Right lobe of liver (tissue), 6 donors: ENCODE measurements at places on chromosomes 2 and 18. TPM values are rescaled to one million over a fixed set of nuclear protein-coding genes. Genes with fewer than 3 reads are reported as not detected.

GRCh38 chr2:43218155-43218701, 8.2 kb downstream of the ZFP36L2 start:
- peaks cover 1% of the 10 kb centered on the region for H3K36me3 ChIP-seq
- no peak for DNase-seq
- H3K4me1 ChIP-seq, result no peaks in the 10 kb centered on the region
- H3K27me3 ChIP-seq, result no peaks in the 10 kb centered on the region
- H3K27ac ChIP-seq, result peak overlapping the region; percentile 98

GRCh38 chr2:18422432-18423165, 137.9 kb downstream of the RDH14 start:
- H3K4me3 ChIP-seq, result no peak overlapping the region
- H3K27me3 ChIP-seq, result no peaks in the 10 kb centered on the region
- no peak for DNase-seq
- no peak overlapping the region for H3K27ac ChIP-seq
- H3K36me3 ChIP-seq, result no peaks in the 10 kb centered on the region

GRCh38 chr2:167953776-167954175, 293.6 kb downstream of the STK39 start:
- DNase-seq, result no peak
- no peak overlapping the region for H3K27ac ChIP-seq
- H3K27me3 ChIP-seq, result no peaks in the 10 kb centered on the region
- no peaks in the 10 kb centered on the region for H3K4me1 ChIP-seq
- H3K36me3 ChIP-seq, result no peaks in the 10 kb centered on the region

- no peak overlapping the region for H3K27ac ChIP-seq
- H3K4me3 ChIP-seq, result no peak overlapping the region
- H3K27me3 ChIP-seq, result no peaks in the 10 kb centered on the region
- DNase-seq, result no peak
- H3K4me1 ChIP-seq, result no peaks in the 10 kb centered on the region
Measured at GRCh38 chr2:51071191-51071590, 39.3 kb upstream of the NRXN1 start.

DNA sequence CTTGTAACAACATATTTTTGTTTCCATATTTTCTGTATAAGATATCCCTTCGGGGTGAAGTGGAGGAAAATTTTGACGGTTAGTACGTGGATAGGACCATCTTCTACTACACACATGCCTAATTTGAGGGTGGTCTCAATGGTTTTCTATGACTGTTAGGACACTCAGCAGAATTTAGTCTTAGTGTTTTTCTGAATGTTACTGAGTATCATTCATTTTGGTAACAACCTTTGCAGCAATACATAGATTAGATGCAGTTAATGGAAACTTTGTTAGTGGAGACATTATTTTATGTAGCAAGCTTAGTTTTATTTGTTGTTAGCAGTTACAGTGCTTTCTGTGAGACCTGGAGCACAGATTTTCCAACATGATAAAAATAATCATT, 1.6 kb downstream of the ITGAV start:
- no peaks in the 10 kb centered on the region for H3K27me3 ChIP-seq
- no peak for DNase-seq
- no peaks in the 10 kb centered on the region for H3K36me3 ChIP-seq
- peaks cover 27% of the 10 kb centered on the region for H3K4me1 ChIP-seq
- H3K4me3 ChIP-seq, result peak overlapping the region; percentile 78

GRCh38 chr18:9290156-9290555, 44.4 kb upstream of the TWSG1 start:
- no peaks in the 10 kb centered on the region for H3K36me3 ChIP-seq
- H3K27me3 ChIP-seq, result no peaks in the 10 kb centered on the region
- H3K27ac ChIP-seq, result no peak overlapping the region

GRCh38 chr2:233973786-233974185, 56.6 kb downstream of the TRPM8 start:
- no peaks in the 10 kb centered on the region for H3K36me3 ChIP-seq
- no peak for DNase-seq
- H3K4me3 ChIP-seq, result no peak overlapping the region
- peaks cover 4% of the 10 kb centered on the region for H3K4me1 ChIP-seq
- peak overlapping the region; percentile 0 for H3K27ac ChIP-seq

GRCh38 chr2:168025487-168026202, 221.8 kb downstream of the STK39 start:
- H3K27ac ChIP-seq, result no peak overlapping the region
- no peaks in the 10 kb centered on the region for H3K36me3 ChIP-seq
- no peak overlapping the region for H3K4me3 ChIP-seq
- H3K4me1 ChIP-seq, result no peaks in the 10 kb centered on the region

DNA sequence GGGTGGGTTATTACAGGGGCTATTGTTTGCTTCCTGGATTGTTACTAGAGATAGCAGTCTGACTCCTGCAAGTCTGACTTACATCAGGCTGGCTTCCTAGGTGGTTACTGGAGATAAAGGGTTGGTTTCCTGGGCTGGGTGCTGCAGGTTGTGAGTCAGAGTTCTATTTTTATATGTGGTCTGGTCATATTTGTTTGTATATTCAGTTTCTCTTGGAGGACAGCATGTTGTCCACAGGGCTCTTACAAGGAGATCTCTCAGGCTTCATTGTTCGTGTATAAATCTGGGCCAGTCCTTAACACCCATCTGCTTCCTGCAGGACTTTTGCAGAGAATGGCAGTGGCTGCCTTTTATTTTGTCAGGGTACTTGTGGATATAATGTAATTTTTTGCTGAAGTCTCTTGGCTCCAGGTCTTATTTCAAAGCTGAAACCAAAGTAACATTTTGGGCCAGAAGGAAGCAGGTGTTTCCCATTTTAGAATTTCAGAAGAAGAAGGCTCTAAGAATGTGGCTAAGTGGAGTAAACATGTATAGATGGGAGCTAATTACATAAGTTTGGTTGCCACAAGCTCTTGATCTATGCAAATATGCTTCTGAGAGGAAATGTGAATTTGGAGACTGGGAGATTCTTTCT, 65.9 kb upstream of the SLC16A14 start:
- no peak overlapping the region for H3K4me3 ChIP-seq
- H3K27ac ChIP-seq, result no peak overlapping the region
- H3K27me3 ChIP-seq, result no peaks in the 10 kb centered on the region
- H3K36me3 ChIP-seq, result no peaks in the 10 kb centered on the region
- H3K4me1 ChIP-seq, result no peaks in the 10 kb centered on the region

- H3K4me1 ChIP-seq, result no peaks in the 10 kb centered on the region
- DNase-seq, result no peak
- H3K36me3 ChIP-seq, result no peaks in the 10 kb centered on the region
Measured at GRCh38 chr18:8614875-8615274, 5.6 kb downstream of the RAB12 start.

DNA sequence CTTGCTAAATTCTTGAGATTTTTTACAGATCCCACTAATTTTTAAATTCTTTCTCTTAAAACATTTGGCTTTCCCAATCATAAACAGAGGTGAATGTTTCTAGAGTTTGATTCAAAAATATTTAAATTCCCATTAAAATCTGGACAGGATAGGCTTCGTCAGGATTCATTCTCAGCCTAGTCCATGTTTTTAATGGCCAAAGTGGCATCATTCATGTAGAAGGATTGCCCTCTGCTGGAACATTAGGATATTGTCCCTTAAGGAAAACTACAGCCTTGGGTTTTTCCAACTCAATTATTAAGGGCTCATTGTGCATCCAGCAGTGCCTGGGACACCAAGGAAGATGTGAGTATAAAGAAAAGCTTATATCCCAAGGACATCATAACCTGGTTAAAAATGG, 71.7 kb downstream of the TPGS2 start:
- DNase-seq, result no peak
- H3K27me3 ChIP-seq, result no peaks in the 10 kb centered on the region
- H3K27ac ChIP-seq, result no peak overlapping the region
- no peaks in the 10 kb centered on the region for H3K4me1 ChIP-seq
- H3K36me3 ChIP-seq, result no peaks in the 10 kb centered on the region
- no peak overlapping the region for H3K4me3 ChIP-seq

DNA sequence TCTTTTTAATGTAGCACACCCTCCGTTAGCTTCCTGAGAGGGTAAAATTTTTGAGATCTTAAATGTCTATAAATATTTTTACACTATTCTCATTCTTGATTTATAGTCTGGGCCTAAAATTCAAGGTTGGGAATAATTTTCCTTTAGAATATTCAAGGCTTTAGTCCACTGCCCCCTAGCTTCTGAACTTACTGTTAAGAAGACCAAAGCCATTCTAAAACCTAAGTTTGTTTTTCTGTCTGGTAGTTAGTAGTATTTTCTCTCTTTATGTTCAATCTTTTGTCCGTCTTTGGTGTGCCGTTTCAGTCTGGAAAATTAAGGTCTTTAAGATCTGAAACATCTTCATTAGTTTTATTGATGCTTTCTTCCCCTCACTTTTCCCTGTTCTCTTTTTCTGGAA, 14.5 kb downstream of the OSBPL6 start:
- no peaks in the 10 kb centered on the region for H3K4me1 ChIP-seq
- no peaks in the 10 kb centered on the region for H3K27me3 ChIP-seq
- no peak overlapping the region for H3K27ac ChIP-seq
- no peak for DNase-seq

- no peak overlapping the region for H3K27ac ChIP-seq
- no peak overlapping the region for H3K4me3 ChIP-seq
- no peaks in the 10 kb centered on the region for H3K36me3 ChIP-seq
- H3K27me3 ChIP-seq, result no peaks in the 10 kb centered on the region
- peaks cover 29% of the 10 kb centered on the region for H3K4me1 ChIP-seq
- DNase-seq, result no peak
Measured at GRCh38 chr2:241777170-241777685, 606 bp downstream of the GAL3ST2 start.

DNA sequence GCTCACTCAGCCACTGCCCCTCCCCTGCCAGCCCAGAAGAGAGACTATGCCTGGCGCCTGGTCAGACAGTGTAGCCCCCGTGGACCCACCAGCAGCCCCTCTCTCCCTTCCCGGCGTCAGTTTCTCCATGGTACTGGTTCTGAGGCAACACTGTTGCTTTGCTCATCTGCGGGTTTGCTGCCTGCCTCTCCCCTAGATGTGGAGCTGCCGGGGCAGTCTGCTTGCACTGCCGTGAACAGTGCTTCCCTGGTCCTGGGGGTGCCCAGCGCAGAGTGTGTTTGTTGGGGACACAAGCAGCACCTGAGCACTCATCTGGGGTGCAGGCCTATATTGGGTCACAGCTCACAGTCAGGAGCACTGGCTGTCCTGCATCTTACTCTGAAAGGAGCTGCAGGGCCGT, 309.9 kb downstream of the NDUFA10 start:
- H3K36me3 ChIP-seq, result no peaks in the 10 kb centered on the region
- H3K4me3 ChIP-seq, result no peak overlapping the region
- H3K27me3 ChIP-seq, result no peaks in the 10 kb centered on the region
- no peak for DNase-seq

DNA sequence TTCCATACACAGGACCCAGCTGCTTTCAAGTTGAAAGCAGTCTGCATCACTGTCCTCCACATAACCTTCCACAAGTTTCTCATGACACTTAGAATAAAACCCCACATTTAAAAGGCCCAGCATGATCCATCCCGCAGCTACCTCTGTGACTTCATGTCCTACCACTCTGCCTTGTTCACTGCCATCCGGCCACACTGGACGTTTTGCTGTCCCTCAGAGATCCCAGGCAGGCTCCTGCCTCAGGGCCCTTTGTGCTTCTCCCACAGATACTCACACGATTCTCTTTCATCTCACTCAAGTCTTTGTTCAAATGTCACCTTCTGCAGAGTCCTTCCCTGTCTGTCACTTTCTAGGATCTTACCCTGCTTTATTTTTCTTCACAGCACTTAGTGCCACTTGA, 232.9 kb upstream of the BOD1L2 start:
- no peaks in the 10 kb centered on the region for H3K27me3 ChIP-seq
- H3K4me1 ChIP-seq, result no peaks in the 10 kb centered on the region
- no peak overlapping the region for H3K4me3 ChIP-seq
- DNase-seq, result no peak

DNA sequence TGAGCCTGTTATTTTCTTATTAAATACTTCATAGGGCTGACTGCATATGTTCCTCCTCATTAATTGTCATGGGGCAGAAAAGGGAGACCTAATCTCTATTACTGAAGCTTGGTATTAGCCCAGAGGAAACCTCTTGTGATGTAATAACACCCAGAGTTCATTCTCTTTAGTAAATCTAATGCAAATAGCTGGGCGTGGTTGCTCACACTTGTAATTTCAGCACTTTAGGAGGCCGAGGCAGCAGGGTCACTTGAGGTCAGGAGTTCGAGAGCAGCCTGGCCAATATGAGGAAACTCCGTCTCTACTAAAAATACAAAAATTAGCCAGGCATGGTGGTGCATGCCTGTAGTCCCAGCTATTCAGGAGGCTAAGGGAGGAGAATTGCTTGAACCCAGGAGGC, 14.7 kb downstream of the DAW1 start:
- no peaks in the 10 kb centered on the region for H3K36me3 ChIP-seq
- H3K4me1 ChIP-seq, result no peaks in the 10 kb centered on the region
- no peaks in the 10 kb centered on the region for H3K27me3 ChIP-seq
- no peak overlapping the region for H3K27ac ChIP-seq

DNA sequence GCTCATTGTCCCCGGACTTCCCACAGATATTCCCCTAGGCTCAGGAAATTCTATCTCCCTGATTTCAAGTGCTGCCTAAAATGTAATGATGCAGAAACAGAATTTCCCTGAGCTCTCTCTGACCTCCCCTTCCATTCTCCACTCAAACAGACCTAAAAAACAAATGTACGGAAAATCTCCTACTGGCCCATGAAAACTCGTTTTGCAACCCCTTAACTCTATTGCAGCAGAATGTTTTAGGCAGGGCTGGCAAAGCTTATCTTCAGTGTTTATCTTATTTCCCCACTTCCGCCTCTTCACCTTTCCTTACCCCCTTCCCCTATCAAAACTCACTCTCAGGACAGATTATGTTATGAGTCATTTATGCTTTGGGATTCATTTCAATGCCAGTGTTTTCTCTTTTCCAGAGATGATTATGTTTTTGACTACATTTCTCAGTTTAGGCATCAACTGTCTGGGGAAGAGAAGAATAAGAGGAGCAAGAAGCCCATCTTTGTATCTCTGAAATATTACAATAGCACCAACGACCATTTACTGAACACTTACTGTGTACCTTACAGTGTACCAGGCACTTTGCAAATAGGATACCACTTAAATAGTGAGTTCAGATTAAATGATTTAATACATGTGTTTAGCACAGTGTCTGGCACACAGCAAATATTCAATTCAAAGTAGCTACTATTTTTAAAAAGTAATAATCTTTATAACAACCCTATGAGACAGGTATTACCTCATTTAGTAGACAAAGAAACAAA, 53.9 kb upstream of the STPG4 start:
- no peak overlapping the region for H3K4me3 ChIP-seq
- H3K4me1 ChIP-seq, result peaks cover 8% of the 10 kb centered on the region
- DNase-seq, result no peak
- H3K36me3 ChIP-seq, result no peaks in the 10 kb centered on the region

DNA sequence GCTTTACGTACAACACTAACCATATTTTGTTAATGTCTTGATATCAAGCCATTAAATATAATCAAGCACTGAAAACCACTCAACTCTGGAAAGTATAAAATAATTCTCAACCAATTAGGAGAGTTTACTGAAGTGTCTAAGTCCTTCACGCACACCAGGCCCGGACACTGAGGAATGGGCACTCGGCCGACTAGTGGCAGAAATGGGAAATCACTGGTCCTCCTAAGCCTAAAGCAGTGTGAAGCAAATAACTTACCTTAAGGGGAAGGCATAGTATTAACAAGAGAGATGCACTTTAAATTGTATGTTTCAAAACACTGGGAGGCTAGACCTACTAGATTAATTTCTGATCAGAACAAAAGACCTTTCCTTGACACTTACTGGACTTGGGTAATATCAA, 45.7 kb downstream of the FAM210A start:
- no peak overlapping the region for H3K4me3 ChIP-seq
- no peaks in the 10 kb centered on the region for H3K4me1 ChIP-seq
- no peaks in the 10 kb centered on the region for H3K27me3 ChIP-seq
- DNase-seq, result no peak
- H3K36me3 ChIP-seq, result no peaks in the 10 kb centered on the region

The PDE6D gene
- 8.7 TPM for total RNA-seq

The LINC00305 gene
- not detected for total RNA-seq

The GNAL gene
- 1.1 TPM for total RNA-seq

The SLC40A1 gene
- total RNA-seq, result 155 TPM

The CDCA7 gene
- 0.37 TPM for total RNA-seq

The DES gene
- total RNA-seq, result 1.9 TPM

The HK2 gene
- total RNA-seq, result 0.48 TPM

The DTYMK gene
- 9.9 TPM for total RNA-seq

The AQP12A gene
- total RNA-seq, result not detected
